Activated naive CD4-positive, alpha-beta T cell (primary cell): ENCODE measurements at places on chromosomes 7 and 10.

DNA sequence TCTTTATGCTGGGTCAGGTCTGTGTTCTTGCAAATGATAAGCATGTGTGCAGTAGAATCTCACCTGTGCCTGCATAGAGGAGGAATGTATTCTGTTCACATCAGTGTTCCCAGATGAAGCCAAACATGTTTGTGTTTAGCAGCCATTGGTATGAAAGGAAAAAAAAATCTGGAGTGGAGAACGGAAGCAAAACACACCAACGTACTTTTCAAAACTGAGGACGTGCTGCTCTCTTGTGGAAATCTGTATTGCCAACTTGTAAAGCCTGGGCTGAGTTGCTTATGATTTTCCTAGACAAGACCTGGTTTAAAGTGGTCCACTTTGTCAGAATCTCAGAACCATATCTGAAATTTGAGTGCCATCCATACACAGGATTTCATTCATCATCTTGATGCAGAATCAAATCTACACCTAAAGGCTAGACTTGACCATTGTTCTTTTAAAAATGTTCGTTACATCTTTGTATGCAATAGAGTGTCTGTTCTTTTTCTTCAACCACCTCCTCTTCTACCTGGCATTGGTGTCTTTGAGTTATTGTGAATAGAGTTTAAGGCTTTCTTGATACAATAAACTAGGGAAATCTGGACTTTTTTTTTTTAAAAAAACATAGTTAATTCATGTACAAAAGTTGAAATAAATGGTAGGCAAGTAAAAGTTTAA lies 367.7 kb downstream of the PHF14 start:
- DNase-seq = no peak

- no peak for DNase-seq
Observed at GRCh38 chr10:28679581-28680357, 2.4 kb downstream of the BAMBI start.

DNA sequence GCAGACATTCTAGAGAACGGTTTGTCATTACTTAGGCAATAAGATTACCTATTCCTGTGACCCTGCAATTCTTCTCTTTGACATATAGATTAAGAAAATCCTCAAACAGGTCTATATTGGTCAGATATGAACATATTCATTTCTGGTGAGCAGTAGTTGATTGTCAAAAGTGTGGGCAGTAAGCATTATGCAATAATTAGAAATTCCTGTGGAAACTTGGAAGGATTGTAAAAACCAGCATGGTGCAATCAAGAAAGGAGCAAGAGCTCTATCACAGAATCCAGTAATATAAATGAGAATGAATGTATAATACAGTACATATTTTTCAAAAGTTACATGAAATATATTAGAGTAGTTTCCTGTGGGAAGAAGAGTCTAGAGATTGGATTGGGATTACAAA lies 406.5 kb downstream of the SUGCT start:
- DNase-seq = no peak

GRCh38 chr7:7720750-7721621 lies 2.6 kb upstream of the RPA3 start:
- DNase-seq = no peak

GRCh38 chr10:34522546-34522945 lies 292.6 kb downstream of the PARD3 start:
- DNase-seq = no peak

DNA sequence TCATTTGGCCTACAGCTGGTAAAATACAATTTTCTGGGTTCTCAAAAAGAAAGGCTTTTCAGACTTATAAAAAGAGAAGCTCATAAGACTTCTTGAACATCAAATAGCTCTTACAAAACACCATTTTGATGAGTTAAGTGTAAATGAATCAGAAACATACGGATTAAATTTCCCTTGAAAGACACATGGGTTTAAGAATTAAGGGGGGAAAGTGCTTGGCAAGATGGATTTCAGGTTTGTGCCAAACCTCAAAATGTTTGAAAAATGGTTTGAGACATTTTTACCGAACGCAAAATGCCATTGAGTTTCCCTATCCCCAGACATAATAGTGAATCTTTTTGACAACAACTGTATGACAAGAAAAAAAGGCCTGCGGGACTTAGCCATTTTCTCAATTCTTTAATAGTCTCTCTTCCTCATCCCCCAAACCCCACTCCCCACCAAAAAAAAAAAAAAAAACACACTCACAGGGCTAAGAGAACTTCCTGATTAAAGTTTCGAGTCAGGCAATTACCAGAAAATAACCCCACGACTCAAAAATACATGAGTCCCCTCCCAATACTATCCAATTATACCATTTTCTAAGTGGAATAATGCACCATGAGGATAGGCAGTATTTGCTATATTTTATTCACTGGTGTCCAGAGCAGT lies 260.1 kb downstream of the TRIL start:
- DNase-seq = no peak

GRCh38 chr10:35326466-35327235 lies 9.7 kb upstream of the CCNY start:
- no peak for DNase-seq

- DNase-seq = peak; percentile 99
Observed at GRCh38 chr7:44921607-44922350, 36.4 kb upstream of the PURB start.

DNA sequence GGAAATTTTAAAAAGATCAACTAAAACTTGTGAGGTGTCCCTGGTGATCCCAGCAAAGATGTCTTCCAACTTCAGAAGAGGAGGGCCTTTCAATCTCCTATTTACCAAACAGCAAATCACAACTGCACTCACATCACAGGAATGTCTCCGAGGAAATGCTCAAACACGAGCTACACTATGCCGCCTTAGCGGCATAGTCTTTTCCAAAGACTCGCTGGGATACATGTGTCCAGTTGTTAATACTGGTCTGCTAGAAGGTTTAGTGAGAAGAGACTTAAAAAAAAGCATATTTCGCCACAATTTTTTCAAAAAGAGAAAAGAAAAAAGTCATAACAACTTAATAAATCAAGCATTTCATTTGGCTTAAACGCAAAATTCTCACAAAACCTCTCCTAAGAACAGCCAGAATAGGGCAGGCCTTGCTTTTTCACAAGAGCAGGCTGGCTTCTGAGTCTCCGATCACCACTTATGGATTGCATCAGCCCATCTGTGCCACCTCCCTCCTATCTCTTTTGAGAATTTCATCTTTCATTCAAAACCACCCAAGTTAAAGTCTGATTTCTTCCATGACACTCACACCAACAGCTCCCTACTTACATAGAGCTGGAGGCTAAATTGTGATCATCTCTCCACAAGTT lies 66.1 kb downstream of the GNA12 start:
- DNase-seq = no peak

- DNase-seq = no peak
Observed at GRCh38 chr7:108735814-108736213, 166.1 kb downstream of the DNAJB9 start.

DNA sequence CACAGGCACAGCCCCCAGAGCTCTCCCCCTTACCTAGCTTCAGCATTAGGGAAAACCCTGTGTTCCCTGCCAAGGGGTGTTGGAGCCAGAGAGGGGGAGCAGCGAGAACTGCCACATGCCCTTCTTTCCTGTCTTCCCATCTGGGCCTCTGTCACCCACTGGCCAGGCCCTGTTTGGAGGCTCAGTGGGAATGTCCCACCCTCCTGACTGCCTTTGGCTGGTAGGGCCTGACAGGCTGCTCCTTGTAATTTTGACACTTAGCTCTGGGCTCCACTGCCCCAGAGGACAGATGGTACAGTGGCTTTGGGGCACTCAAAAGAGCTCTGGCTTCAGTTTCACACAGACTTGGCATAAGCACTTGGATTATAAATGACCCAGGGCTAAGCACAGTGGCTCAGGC lies 50.6 kb downstream of the GRID2IP start:
- no peak for DNase-seq

- no peak for DNase-seq
Observed at GRCh38 chr10:118957443-118957825, 72.1 kb upstream of the NANOS1 start.

GRCh38 chr7:54260941-54261371 lies 281.2 kb upstream of the VSTM2A start:
- DNase-seq = no peak

GRCh38 chr7:55206235-55207029 lies 158.7 kb upstream of the LANCL2 start:
- DNase-seq = no peak

- no peak for DNase-seq
Observed at GRCh38 chr7:261341-262250, 28.4 kb upstream of the FOXL3 start.

DNA sequence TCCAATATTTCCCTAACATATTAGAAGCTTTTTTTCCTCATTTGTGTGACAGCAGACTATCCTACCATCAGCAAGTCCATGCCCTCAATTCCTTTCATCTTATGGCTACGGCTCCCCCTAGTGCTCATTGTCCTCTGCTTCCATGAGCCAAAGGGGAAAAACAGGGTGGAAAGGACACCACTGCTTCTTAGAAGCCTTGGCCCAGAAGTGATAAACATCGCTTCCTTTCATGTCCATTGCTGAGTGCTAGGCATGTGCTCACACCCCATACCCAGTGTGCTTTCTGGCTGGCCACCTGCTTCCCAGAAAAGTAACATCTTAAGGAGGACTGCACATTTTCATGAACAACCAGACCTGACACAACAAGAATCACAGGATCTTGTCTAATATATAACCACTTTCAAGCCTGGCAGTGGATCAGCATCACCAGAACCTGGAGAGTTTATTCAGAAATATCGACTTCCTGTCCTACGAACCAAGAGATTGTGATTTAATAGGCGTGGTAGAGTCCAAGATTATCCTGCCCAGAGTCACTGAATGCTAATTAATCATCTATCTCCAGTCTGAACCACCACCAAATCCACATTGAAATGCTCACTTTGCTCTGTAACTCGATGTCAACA lies 650.5 kb upstream of the SORCS1 start:
- no peak for DNase-seq

DNA sequence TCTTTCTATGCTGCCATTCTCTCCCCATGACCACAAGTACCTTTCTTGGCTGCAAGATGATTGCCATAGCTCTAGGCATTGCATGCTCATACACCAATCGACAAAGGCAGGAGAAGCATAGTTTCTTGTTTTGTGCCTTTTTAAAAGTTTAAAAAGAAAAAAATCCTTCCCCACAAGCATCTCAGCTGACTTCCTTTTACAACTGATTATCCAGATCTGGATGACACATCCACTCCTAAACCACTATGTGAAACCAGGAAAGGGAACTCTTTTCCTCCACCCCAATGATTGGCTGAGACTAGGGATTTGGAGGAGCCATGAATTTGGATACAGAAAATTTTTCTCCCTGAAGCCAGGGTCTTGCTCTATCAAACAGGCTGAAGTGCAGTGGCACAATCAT lies 14.5 kb upstream of the LRRC4 start:
- no peak for DNase-seq

DNA sequence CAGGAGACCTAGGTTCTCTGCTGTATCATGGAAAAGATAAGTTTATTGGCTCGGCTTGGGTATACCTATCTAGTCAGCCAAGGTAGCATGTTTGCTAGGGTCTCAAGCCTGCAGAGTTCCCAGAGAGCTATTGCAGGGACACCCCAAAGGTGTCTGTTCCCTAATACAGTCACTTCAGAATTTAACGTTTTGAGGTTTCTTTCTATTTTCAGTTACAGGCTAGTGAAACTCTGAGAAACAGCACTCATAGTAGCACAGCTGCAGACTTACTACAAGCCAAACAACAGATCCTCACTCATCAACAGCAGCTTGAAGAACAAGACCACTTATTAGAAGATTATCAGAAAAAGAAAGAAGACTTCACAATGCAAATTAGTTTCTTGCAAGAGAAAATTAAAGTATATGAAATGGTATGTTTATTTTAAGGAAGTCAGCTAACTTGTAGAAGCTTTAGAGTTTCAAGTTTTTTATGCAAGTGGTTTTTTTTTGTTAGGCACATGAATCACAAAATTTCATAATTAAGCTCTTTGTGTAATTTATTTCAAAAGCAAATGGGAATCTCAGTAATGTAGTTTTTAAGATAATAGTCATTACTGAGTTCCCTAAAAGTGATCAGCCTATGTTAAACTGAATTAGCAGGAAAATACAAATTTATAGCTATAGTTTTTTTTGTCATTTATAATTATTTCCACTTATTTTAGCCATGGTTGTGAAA lies 54.9 kb downstream of the AKAP9 start:
- DNase-seq = no peak

DNA sequence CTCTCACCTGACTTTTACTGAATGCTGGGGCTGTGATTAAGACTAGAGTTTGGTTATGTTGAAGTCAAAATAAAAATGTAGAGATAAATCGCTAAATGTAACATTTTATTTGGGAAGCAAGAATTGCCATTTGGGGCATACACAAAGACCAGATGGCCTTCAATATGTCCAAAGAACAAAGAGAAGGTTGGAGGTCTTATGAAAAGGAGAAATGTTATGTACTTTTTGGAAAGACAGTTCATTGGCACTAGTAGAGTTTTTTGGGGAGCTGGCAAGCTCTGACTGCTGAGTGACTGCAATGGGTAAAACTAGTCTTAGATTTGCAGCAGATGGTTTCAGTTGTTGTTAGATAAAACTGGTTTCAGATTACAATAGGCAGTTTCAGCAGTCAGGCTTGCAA lies 35.6 kb upstream of the GALNT17 start:
- no peak for DNase-seq

DNA sequence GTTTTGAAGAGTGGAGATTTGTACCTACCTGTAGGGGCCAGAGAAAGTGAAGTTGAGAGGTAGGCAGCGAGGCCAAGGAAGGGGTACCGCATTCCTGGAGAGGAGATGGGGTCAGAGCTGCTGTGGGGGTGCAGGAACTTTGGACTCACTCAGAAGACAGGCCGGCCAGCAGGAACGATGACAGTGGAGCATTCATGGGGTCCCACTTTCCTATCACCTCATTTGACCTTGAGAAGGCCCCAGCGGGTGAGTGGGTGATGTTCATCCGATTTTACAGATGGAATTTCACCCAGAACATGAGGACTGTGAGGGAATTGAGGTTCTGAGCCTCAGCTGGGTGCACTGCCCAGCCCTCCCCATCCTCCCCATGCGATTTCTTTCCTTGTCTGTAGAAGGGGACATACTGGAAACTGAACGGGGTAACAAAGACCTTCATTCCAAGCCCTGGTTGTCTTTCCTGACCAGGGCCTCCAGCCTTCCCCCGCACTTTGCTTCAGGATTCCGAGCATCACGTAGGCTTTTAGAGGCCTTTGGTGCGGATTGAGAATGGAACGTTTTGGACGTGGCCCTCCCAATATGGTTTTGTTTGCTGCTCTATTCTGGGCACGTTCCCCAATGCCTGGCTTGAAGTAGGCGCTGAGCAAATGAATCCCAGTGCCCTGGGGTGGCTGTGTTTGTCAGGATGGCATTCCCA lies 87.3 kb downstream of the ADCY1 start:
- DNase-seq = no peak

- DNase-seq = peak; percentile 37
Observed at GRCh38 chr10:119079599-119080520, 757 bp downstream of the EIF3A start.
